ENCODE measurements at places on chromosomes 3 and 15.
A peak's percentile ranks its signal among the peaks of the same experiment; 100 is the strongest.

DNA sequence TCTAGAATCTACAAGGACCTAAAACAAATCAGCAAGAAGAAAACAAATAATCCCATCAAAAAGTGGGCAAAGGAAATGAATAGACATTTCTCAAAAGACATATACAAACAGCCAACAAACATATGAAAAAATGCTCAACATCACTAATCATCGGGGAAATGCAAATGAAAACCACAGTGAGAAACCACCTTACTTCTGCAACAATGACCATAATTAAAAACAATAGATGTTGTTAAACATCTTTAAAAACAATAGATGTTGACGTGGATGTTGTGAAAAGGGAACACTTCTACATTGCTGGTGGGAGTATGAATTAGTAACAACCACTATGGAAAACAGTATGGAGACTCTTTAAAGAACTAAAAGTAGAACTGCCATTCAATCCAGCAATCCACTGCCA lies 96.2 kb downstream of the CBLB start:
- DNase-seq: no peak

GRCh38 chr15:44034334-44034733 lies 160.7 kb downstream of the FRMD5 start:
- DNase-seq: no peak

GRCh38 chr15:101064795-101065569 lies 145.8 kb downstream of the LRRK1 start:
- DNase-seq: no peak

DNA sequence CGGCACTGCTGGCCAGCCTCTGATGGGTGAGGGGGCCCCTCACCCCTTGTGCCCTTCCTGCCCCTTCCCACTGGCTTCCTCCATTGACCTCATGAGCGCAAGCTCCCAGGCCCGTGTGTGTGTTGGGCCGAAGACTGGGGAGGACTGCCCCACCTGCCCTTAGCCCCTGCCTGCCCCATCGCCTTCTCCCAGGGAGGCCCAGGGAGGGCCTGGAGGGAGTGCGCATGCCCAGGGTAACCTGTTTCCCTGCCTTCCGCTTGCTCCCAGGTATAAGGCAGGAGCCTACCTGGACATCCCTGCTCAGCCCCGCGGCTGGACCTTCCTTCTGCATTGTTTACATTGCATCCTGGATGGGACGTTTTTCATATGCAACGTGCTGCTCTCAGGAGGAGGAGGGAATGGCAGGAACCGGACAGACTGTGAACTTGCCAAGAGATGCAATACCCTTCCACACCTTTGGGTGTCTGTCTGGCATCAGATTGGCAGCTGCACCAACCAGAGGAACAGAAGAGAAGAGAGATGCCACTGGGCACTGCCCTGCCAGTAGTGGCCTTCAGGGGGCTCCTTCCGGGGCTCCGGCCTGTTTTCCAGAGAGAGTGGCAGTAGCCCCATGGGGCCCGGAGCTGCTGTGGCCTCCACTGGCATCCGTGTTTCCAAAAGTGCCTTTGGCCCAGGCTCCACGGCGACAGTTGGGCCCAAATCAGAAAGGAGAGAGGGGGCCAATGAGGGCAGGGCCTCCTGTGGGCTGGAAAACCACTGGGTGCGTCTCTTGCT lies 8.8 kb downstream of the DLL4 start:
- DNase-seq: peak; percentile 36

- no peak for DNase-seq
Measured at GRCh38 chr15:24746094-24746493, 70.5 kb downstream of the NPAP1 start.

- peak; percentile 42 for DNase-seq
Measured at GRCh38 chr3:149512073-149512782, 37.7 kb downstream of the TM4SF4 start.

GRCh38 chr3:31495971-31496665 lies 36.6 kb upstream of the STT3B start:
- DNase-seq: no peak

- no peak for DNase-seq
Measured at GRCh38 chr15:65275728-65276126, 11.0 kb downstream of the PARP16 start.

DNA sequence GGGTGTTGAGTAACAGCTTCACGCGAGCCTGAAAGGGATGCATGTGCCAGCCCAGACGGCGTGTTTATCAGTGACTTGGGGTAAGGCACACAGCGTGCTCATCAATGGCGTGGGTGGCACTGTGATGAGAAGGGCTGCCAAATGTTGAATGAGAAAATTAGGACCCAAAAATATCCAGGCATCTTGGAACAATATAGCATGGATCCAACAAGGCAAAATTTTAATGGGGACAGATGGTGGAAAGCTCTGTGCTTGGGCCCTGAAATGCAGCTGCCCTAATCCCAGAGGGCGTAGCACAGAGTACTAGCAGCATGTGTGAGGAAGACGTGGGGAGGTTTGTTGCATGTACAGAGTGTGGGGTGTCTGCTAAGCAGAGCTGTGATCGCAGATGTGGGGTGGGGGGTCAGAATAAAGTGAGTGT lies 48.9 kb downstream of the SSUH2 start:
- DNase-seq: no peak

DNA sequence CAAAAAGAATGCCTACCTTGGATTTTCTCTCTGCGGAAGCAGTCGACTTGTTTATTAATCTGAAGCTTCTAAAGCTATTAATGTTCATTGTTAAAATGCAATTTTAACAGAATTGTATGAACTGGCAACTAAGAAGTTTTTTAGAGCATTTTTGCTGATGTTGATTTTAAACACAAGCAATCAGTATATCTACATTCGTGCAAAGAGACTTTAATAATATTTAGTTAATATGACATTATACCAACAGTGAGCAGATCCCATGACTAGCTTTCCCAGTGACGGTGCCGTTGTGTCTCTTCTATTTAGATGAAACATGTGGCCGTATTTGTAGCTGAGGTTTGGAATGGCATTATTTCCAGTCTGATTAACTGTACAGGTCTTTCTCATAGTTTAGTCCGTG lies 88.0 kb downstream of the PEX5L start:
- no peak for DNase-seq

- no peak for DNase-seq
Measured at GRCh38 chr15:99621767-99622166, 56.0 kb downstream of the MEF2A start.

DNA sequence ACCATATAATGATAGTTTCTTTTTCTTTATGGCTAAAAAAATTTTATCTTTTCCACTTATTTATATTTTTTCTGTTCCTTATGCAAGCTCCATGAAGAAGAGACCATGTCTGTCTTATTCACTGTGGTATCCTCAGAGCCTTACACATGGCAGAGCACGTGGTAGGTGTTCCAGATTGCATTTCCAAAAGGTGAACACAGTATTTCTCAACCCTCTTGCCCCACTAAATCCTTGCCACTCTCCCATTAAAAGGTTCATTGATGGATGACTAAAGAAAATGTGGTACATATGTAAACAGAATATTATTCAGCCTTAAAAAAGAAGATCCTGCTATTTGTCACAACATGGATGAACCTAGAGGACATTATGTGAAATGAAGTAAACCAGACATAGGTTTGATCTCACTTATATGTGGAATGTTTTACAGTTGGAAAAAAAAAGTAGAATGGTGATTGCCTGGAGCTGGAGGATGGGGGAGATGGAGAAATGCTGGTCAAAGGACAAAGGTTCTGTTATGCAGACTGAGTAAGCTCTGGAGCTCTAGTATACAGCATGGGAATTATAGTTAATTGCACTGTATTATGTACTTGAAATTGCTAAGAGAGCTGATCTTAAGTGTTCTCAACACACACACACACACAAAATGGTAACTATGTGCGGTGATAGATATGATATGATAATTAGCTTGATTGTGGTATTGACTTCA lies 266.7 kb downstream of the CNTN3 start:
- no peak for DNase-seq
